MG63 (cell line): ENCODE measurements at places on chromosomes 12 and 14. TPM values are rescaled to one million over a fixed set of nuclear protein-coding genes. Genes with fewer than 3 reads are reported as not detected.

LIN7A gene
- total RNA-seq, result 10.9 and 20.1 TPM in 2 replicates

DNA sequence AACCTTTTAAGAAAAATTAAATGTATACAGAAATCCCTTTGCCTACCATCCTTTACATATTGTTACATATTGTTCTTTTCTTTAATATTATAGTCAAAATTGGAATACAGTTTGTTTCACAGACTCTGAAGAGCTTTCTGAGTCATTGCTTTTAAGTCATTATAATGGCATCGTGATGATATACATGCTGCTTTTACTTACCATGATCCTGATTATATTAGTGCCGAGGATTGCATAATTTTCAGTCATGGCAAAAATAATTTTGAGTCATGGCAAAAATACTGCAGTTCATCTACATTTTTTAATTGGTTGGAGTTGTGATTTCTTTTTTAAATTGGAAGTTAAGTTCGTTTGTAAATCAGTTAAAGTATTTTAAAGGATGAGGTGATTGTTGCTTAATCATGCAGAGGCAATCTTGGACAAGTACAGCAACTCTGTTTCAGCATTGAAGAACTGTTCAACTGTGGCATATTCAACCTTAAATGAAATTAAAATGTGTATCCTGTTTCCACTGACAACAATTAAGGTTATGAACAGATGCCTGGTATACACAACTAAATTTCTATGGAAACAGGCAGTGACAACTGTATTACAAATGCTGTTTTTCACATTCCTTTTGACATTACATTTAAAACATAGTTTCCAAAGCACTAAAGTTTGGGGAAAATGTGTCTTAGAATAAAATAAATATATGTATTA, 142.3 kb downstream of the PCNX1 start:
- DNase-seq, result no peak

GNG2 gene
- total RNA-seq, result 5.4 and 6.9 TPM in 2 replicates

DNA sequence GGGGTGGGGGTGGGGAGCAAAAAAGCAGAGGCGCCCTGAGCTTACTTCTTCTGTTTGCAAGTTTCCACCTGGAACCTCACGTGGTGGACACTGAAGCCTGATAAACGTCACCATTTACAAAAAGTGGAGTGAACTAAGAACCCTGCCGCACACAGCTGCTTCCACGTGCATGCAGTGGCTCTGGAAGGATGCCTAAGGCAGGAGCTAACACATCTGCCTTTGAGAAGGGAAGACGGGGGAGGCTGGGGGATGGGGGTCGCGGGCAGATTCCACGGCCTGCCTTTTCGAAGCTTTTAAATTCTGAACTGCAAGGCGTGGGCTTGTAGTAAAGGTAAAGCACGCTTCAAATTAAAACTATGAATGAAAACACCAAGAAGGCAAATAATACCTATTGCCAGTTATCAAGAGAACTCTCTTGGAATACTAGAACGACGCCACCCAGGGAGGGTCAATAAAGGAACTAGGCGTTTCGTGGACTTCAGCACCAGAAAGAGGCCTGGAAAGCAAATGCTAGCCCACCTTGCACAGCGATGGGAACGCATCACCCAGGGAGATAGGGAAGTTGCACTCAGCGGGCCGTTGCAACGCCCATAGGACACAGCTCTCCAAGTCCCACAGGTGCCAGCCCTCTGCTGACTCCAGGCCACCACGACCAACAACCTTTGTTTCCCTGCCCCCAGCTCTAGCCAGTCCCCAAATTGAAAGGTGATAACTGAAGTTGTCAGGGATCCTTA, 61.8 kb downstream of the TESC start:
- DNase-seq, result no peak

SERPINA12 gene
- not detected in 2 replicates for total RNA-seq

LHX5 gene
- not detected in 2 replicates for total RNA-seq

DNA sequence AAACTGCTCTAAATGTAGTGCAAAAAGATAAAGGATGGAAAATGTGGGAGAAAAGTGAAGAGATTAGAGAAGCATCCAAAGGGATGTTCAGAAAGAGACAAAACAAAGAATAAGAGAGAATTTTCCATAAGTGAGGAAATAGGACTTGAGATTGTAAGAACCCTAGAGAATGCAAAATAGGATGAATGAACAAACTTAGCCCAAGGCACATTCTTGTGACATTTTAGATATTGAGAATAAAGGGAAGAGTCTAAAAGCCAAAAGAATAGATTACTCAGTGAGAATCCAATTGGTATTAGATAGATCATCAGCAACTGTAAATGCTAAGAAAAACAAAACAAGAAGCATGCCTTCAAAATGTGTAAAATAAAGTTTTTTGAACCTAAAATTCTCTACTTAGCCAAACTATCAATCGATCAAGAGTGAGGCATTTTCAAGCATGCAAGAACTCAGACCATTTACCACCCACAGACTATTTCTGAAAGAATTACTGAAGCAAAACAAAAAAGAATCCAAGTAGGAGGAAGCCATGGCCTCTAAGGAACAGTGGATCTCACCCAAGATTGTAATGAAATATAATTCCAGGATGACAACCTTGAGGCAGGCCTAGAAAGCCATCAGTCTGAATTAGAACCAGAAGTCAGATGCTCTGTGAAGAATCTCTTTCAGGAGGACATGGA, 33.5 kb downstream of the DYRK2 start:
- no peak for DNase-seq

DNA sequence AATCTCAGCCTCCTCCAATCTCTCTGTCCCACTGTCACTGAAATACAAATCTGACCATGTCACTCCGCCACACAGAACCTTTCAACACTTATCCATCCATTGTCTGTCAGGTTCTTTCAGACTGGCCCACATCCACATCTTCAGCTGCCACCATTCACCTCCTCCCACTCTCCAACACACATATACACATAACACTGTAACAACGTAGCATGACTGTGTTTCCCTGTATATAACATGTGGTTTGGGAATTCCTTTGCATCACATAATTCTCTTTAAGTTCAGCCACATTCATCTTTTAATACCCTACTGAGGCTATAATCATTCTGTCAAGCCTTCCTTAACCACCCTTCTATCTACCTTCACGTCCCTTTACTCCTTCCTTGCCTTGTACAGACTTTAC, 99.2 kb downstream of the PPP2R5E start:
- DNase-seq, result no peak

DNA sequence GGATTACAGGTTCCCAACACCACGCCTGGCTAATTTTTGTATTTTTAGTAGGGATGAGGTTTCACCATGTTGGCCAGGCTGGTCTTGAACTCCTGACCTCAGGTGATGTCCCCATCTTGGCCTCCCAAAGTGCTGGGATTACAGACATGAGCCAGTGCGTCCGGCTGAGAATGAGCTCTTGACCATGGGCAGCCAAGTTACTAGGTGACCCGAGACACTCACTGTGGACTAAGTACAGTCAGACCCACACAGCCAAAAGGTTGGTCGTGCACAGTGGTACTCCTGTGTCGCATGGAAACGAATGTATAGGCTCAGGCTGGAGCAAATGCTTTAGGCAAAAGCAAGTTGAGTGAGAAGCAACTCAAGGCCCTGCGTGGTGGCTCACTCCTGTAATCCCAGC, 21.0 kb downstream of the DLK1 start:
- DNase-seq, result no peak

LAG3 gene
- total RNA-seq, result 0.17 TPM in 1 of 2 replicates, not detected in the other

DNA sequence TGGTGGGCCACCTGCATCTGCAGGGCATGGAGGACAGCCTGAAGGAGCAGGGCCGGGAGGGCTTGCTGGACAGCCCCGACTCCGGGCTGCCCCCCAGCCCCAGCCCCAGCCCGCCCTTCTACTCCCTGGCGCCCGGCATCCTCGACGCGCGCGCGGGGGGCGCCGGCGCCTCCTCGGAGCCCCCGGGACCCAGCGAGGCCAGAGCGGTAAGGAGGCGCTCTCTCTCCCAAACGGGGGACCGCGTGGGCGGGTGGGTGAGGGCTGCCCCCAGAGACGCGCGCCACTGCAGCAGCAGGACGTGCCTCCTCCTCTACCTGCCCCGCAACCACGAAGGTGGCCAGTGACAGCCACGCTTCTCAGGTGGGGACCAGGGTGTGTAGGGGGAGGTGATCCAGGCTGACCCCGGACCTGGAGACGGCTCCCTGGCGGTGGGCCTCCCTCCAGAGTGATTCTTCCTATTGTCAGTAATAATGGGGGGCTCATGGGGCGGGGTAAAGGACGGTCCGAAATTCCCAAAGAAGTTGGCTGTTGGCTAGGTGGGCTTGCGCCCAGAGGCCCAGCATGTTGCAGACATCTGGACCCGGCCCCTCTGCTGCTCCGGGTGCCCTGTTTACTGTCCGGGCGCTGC, 652 bp downstream of the RFLNA start:
- DNase-seq, result no peak

GRCh38 chr14:54638135-54638446, 71.2 kb downstream of the SAMD4A start:
- DNase-seq, result peak; percentile 46

KRT6C gene
- not detected in 2 replicates for total RNA-seq

GRCh38 chr14:78959674-78960264, 789.6 kb downstream of the NRXN3 start:
- DNase-seq, result peak; percentile 40

RHEBL1 gene
- 0.16 TPM in 1 of 2 replicates, not detected in the other for total RNA-seq

GUCY2C gene
- not detected in 2 replicates for total RNA-seq

- no peak for DNase-seq
Measured at GRCh38 chr12:111076611-111077451, 156.5 kb upstream of the MYL2 start.

DNA sequence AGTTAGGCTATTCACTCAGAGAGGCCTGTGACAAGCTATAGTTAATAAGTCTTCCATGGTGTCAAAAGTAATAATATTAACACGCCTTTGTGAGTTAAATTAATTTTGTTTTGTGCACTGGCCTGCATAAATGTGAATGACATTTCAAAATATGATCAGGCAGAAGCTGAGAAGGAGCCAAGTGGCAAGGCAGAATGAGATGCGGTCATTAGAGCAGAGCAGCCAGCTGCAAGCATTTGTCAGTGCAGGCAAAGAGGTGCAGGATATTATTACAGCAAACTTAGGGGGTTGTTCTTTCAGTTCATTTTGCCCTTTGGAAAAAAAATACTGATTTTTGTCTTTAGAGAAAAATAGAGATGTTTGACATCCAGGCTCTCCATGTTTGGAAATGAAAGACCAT, 364.5 kb downstream of the PAWR start:
- no peak for DNase-seq

KCNH3 gene
- total RNA-seq, result not detected in 2 replicates

GPR162 gene
- total RNA-seq, result not detected in 2 replicates

GRCh38 chr12:49529414-49529813, 9.4 kb upstream of the KCNH3 start:
- no peak for DNase-seq

CIDEB gene
- not detected in 2 replicates for total RNA-seq

GRCh38 chr14:89614009-89614691, 197.1 kb upstream of the FOXN3 start:
- no peak for DNase-seq

DNA sequence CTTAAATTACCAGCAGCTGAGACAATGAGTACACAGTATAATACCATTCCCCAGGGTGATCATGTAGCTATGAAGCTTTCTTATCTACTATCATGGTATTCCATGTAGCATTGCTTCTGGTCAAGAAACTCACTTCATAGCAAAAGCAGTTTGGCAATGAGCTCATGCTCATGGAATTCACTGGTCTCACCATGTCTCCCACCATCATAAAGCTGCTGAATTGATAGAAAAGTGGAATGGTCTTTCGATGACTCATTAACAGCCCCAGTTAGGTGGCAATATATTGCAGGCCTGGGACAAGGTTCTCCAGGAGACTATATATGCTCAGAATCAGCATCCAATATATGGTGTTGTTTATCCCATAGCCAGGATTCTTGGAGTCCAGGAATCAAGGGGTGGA, 553.7 kb downstream of the FOXG1 start:
- DNase-seq, result no peak

NPAS3 gene
- 1.9 TPM in 1 of 2 replicates, not detected in the other for total RNA-seq

DNA sequence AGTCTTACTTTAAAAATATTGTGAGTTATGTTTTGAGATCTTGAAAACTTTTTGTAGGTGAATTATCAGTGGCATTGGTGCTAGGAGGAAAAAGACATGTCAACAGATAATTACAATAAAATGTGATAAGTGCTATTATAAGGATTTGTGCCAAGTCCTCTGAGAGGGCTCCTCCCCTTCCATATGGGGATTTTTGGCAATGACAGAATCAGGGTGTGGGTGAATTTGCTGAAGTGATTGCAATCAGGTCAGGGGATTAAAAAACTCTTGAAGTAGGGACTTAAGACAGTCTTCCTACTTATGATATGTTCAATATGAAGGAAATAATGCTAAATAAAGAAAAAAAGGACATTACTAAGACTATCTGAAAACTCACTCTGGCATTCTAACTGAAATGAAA, 122.5 kb downstream of the SLC15A5 start:
- no peak for DNase-seq

DNA sequence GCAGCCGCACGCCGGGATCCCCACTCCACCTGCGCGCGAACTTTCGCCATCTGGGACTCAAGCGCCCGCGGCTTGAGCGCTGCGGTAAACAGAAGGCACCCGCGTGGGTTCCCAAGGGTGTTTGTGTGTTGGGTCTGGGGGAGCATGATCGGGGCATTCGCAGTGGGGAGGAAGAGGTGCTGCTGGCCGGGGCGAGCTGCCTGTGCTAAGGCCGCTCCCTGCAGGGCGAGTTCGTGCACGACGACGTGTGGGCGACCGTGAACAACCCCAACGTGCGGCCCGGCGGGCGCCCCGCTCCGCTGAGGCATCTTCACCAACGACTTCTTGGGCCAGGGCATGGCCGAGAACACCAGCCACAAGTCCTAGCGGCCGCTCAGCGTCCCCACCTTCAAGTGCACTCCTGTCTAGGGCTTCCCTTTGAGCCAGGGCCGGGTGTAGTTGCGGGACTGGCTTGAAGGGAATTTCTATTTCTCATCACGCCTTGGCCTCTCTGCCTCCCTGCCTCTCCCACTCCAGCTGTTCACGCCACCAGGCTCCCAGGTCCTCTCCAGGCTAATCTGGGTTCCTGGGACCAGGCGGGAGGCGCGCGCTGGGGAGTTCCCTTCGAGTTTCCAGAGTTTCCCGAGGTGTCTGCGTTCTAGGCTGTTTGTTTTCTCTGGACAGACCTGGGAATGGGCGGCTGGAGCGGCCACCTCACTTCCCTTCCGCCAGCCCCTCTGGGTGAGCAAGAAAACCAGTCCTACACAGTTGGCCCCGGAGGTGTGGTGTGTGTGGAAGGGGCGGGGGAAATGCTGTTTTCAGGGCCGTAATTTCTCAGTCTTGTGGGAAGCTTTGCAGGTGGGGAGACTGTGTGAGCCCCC, 417.8 kb upstream of the TMTC1 start:
- peak; percentile 3 for DNase-seq

DCN gene
- total RNA-seq, result 129 and 159 TPM in 2 replicates

OVCH1 gene
- not detected in 2 replicates for total RNA-seq

DNA sequence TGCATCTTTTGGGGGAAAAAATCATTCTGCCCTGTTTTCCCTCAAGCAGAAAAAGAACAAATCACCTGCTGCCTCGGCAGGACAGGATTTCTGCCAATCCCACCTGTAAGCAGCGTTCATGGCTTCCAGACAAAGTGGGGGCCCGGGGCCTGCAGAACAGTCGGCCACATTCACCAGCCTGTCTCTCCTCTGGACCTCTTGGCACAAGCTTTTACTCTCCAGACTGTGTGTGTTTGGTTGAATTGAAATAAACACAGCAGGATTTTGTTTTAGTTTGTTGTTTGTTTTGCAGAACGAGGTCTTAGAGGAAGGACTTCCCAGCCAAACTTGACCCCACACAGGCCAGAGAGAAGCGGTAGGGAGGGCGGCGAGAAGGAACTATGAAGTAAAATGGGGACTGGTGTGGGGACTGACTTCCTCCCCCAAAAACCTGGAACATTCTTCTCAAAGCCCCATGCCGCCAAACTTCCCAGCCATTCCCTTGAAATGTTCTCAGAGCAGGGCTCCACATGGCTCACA, 41.7 kb upstream of the FOS start:
- DNase-seq, result no peak

- DNase-seq, result no peak
Measured at GRCh38 chr12:26937443-26937862, 328 bp downstream of the INTS13 start.

RTL1 gene
- not detected in 2 replicates for total RNA-seq
